ENCODE measurements at places on chromosomes 1 and 21. TPM values are rescaled to one million over a fixed set of nuclear protein-coding genes. Genes with fewer than 3 reads are reported as not detected.

ELAVL4 gene
- total RNA-seq, result not detected

MYOCOS gene
- 0.54 TPM for total RNA-seq

PARK7 gene
- 239 TPM for total RNA-seq

TMOD4 gene
- total RNA-seq, result 0.66 TPM

ITLN2 gene
- not detected for total RNA-seq
